ENCODE measurements at places on chromosomes 1 and 21.

- peak; percentile 94 for DNase-seq
Observed at GRCh38 chr1:161177112-161177935, at the start of gene B4GALT3. Gene B4GALT3, minus strand, starts transcription at chr1:161177507. Its CDS starts 1,447 bp downstream, at chr1:161176060.

DNA sequence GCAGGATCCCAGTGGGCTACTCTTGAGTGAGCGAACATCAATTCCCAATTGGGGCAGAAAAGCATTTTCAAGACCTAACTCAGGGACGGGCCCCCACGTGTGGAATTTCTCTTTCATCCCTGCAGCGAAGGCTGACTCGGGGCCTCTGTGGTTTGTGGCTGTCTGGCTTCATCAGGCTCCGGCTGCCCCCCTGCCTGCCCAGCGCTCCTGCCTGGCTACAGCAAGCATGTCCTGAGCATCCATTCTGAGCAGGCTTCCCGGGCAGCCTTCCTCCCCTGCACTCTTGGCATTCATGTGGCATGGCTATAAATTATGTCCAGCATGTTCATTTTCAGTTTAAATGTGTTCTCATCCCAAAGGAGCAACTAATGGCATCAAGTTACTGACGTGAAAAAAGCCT lies 588.1 kb downstream of the KIF26B start:
- no peak for DNase-seq

DNA sequence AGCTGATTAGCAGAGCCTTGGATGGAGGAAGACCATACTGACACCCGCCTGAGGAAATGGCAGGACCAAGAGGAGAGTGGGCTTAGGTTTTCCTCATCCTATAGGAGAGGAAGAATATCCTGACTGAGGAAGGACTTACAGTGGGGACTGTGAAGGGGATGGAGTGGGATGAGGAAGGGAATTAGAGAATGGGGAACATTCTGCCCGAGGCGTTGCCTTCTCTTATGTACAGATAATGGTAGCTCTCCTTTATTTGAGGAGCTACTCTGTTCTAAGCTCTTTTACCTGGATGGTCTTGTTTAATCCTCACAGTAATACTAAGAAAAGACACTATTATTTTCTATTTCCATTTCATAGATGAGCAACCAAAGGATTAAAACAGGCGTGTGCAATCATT lies 56.0 kb downstream of the OLFML3 start:
- DNase-seq = no peak

DNA sequence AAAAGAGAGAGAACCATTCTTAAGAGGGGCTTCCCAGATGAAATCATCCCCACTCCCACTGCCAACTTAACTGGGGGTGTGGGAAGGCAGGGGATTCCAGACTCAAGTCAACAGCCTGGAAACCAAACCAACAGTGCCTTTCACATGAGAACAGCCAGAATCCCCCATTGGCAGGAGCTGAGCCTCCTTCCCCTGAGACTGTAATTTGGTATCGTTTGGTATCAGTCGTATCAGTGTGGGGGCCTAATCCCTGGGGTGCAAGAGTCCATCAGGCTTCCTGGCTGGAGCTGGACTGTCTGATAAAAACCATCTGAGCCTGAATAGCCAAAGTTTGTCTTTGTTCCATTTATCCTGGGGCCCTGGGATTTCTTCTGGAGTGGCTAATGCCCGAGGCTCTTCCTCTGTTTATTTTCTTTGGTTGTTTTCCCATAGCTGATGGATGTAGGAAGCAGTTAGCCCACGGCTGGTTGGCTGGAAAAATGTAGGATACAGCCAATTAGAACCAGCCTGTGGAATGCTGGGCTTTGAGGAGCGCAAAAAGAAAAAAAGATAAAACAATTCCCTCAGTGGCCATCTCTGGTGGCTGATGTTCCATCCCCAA lies 84.6 kb downstream of the LAMC2 start:
- DNase-seq = no peak

GRCh38 chr1:63645317-63645716 lies 52.1 kb downstream of the PGM1 start:
- no peak for DNase-seq

DNA sequence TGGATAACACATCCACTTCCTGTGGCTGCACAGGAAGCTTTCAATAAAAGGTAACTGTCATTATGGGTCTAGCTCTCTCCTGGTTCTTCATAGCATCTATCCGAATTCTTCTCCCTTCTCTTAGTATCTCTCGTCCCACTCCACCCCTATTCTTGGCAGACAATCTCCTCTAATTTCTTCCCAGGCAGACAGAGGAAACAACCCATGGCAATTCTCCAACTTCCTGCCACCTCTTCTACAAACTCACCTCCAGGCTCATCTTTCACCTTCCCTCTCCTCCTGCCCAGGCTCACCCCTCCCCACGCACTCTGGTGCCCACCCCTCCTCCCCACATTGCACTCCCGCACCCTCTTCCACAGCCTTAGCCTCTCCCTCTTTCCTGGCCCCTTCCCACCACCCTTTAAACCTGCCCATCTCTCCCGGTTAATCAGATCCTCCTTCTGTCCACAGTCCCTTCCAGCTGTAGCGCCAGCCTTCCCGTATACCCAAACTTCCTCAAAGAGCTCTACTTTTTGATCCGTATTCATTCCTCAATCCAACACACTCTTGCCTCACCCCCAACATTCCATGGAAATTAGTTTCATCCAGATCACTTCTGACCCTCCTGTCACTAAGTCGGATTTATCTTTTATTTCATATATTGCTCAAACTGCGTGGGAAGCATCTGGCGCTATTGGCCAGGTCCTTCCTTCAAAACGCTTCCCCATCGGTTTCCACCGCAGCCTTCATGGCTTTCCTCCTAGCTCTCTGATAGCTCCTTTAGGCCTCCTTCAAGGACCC lies 25.9 kb downstream of the SHISA4 start:
- no peak for DNase-seq

DNA sequence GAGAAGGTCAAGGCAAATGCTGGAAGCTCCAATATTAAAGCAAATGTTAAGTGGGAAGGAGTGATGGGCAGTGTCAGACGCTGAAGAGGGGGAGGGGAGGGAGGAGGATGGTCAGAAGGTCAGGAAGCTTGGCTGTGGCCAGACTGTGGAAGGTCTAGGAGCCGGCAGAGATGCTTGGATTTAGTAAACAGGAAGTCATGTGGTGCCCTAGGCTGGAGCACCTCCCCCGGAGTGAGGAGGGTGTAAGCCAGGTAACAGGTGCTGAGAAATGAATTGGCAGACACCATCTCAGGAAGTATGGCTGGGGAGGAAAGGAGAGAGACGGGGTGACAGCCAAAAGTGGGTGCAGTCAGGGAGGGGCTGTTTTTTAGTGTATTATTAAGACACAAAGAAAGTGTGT lies 17.7 kb downstream of the CSMD2 start:
- DNase-seq = no peak

- no peak for DNase-seq
Observed at GRCh38 chr1:93442008-93442666, 5.8 kb upstream of the FNBP1L start.

DNA sequence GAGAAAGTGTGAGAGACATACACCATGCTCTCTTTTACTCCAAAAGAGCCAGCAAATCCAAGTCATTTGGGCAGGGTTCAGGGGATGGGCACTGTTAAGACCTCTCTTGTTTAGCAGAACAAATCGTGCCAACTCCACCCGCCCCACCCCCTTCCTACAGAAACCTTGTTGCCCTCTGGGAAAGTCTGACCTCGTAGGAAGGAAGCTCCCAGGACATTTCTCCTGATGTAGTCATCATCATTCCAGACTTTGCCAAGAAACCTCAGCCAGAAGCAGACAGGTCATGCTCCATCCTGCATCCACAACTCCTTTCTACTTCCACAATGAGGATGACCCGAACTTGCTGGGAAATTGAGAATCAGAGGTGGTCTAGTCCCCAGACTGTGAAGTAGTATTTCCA lies 57.7 kb downstream of the UBE2T start:
- DNase-seq = no peak

DNA sequence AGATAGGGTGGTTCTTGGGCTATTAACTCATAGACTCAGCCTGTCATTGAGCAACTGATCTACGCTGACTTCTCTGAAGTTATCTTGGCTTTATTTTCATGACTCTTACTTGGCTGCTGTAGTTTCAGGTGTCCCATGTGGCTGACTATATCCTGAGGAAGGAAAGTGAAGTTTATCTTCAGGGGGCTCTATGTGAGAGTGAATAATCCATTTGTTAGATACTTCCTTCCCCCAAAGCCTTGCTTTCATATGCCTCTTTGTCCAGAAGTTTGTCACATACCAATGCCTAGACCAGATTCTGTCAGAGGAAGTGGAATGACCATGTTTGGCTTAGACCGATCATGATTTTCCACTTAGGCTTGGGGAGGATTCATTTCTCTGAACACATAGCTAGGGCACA lies 27.9 kb upstream of the C1orf87 start:
- no peak for DNase-seq

GRCh38 chr1:115988953-115989352 lies 12.6 kb downstream of the SLC22A15 start:
- DNase-seq = no peak

DNA sequence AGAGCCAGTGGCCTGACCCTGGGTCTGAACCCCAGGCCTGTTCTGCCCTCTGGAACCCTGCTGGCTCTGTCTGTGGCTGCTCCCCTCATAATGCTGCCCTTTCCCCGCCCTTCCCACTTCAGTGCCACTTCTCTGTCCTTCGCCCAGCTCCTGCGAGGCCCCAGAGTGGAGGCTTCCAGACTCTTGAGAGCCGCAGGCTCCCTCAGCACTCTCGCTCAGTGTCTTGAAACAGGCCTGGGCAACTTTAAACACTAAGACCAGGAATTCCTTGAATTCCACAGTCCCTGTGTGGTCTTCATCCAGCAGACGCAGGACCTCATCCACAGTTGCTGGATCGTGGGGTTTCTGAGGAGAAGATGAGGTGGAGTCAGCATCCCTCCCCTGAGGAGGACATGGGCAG lies 3.5 kb downstream of the CRNN start:
- DNase-seq = no peak

- DNase-seq = no peak
Observed at GRCh38 chr21:24163539-24163938, 1443.7 kb downstream of the MRPL39 start.

- DNase-seq = no peak
Observed at GRCh38 chr1:209103092-209103491, 480.4 kb upstream of the CAMK1G start.

DNA sequence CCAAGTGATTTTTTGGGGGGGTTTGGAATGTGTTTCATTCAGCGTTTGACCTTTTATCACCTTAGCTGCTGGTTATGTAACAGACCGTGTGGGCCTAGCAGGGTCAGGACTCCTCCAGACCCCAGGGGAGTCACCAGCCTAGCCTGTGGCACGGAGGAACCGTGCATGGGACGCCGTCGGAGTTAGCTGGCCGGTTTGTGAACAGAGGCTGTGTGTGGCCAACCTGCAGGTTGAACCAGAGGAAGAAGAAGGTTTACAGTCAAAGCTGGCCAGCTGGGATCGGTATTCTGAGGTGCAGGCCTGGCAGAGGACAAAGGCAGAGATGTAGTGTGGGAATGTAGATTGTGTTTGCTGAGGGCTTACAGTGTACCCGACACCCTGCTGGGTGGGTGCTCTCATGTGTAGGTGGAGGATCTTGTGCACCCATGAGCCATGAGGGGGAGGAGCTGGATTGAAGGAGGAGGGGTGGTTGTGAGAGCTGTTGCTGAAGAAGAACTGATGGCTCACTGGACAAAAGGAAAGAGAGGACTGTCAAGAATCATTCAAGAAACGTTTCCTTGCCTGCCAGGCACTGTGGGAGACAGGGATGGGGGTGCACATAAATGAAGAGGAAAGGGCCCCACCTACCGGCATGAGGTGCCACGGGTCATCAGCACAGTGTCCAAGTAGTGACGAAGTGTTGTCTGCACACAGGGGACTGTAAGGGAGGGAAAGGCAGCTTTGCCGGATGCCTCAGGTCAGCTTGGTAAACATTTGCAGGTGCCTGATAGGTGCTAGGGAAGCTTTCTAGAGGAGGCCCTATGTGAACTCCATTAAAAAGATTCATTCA lies 40.0 kb upstream of the PWP2 start:
- DNase-seq = no peak

- DNase-seq = no peak
Observed at GRCh38 chr1:167484726-167485502, 33.4 kb downstream of the CD247 start.

GRCh38 chr1:163085904-163086268 lies 16.7 kb downstream of the RGS4 start:
- DNase-seq = no peak

- no peak for DNase-seq
Observed at GRCh38 chr1:118989878-118990378, 1.8 kb upstream of the TBX15 start.

DNA sequence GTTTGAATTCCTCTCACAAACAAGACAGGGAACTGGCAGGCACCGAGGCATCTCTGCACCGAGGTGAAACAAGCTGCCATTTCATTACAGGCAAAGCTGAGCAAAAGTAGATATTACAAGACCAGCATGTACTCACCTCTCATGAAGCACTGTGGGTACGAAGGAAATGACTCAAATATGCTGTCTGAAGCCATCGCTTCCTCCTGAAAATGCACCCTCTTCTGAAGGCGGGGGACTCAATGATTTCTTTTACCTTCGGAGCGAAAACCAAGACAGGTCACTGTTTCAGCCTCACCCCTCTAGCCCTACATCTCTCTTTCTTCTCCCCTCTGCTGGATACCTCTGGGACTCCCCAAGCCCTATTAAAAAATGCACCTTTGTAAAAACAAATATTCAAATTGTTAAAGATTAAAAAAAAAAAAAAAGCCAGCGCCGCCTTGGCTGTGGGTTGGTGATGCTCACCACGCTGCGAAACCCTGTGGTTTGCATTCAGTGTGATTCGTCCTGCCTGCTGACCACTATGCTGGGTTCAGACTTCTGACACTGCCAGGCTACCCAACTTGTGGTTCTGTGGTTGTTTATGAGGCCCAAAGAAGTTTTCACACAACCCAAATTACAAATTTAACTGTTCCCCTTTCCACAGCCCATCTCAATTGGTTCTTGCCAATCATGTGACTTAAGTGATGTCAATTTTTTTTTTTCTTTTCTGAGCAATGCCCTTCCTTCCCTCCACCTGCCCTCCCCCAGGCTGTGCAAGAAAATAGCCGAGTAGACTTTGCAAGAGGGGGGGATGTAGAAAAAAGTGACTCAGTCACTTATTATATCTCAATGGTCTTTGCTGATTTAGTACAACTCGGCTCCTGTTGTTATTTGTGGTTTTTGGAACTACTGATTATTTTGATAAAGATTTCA lies at the start of gene RUNX1:
Gene RUNX1, minus strand, starts transcription at position 597 of the 912 bp plus-strand sequence.
- peak; percentile 95 for DNase-seq

GRCh38 chr1:3521426-3521825 lies 67.0 kb downstream of the ARHGEF16 start:
- DNase-seq = no peak
